B cell (primary cell): ENCODE measurements at places on chromosomes 6 and 20. TPM values are rescaled to one million over a fixed set of nuclear protein-coding genes. Genes with fewer than 3 reads are reported as not detected.

DNA sequence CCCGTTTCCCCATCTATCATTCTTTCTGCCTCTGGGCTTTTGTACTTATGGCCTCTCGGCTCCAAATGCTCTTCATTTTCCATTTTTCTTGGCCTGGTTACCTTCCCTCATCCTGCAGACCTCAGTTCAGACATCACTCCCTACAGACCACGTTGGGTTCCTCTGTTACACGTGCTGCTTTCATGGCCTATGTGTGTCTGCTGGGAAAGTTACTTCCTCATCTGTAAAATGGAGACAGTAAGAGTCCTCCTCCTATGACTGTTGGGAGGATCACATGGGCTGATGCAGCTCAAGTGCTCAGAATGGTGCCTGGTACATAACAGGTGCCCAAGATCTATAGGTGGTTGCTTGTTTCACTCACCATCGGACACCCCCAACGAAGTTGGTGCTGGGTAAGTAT is 13.5 kb downstream of the KCNK17 start:
- no peak for DNase-seq

DNA sequence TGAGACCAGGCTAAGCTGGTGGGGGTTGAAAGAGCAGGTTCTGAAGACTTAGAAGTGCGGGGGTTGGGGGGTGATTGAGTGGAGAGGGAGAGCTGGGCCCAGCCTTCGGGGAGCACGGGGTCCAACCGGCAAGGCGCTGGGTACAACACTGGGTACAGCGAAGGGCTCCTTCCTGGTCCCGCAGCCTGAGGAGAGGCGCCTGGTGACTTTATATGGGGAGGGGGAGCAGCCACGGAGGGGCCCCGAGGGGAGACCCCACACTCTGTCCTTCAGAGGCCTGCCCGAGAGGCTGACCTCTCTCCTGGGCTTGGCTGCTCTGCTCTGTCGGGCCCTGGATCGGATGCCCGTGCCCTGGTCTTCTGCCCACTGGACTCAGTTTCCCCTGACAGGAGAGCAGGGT is 10.4 kb upstream of the NTSR1 start:
- DNase-seq = no peak

- peak; percentile 32 for DNase-seq
Observed at GRCh38 chr6:37314487-37315156, 39.2 kb upstream of the RNF8 start.

The SLC32A1 gene
- total RNA-seq = not detected in 2 replicates
